Lower lobe of right lung (tissue), 2 donors: ENCODE measurements at places on chromosomes 5 and 9.

GRCh38 chr5:35575578-35575977 lies 42.1 kb upstream of the SPEF2 start:
- H3K4me1 ChIP-seq = no peaks in the 10 kb centered on the region
- H3K27me3 ChIP-seq = no peaks in the 10 kb centered on the region
- no peak overlapping the region for H3K4me3 ChIP-seq
- H3K36me3 ChIP-seq = no peaks in the 10 kb centered on the region

- H3K27ac ChIP-seq = no peak overlapping the region
- no peaks in the 10 kb centered on the region for H3K27me3 ChIP-seq
- no peak overlapping the region for H3K4me3 ChIP-seq
- no peaks in the 10 kb centered on the region for H3K36me3 ChIP-seq
- DNase-seq = no peak
These were observed 1696.0 kb upstream of the WWC1 start for GRCh38 chr5:166595274-166595951.

DNA sequence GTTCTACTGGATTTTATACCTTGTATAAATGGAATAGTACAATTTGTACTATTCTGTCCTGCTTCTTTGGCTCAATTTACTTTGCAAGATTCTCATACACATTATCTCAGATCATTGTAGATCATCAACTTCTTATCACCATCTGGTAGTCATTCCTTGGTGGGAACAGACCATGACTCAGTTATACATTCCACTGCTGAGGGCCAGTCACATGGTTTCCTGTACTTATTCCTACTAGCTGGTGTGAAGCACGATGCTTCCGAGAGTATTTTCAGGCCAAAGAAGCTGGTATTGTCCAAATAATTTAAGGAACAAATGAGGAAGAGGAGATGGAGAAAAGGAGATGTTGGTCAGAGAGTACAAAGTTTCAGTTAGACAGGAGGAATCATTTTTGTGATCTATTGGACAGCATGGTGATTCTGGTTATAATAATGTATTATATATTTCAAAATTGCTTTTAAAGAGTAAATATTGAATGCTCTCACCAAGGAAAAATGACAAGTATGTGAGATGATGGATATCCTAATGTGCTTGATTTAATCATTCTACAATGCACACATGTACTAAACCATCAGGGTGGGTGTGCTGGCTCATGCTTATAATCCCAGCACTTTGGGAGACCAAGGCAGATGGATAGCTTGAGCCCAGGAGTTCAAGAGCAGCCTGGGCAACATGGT lies 124.1 kb downstream of the SYK start:
- peaks cover 4% of the 10 kb centered on the region for H3K4me1 ChIP-seq
- H3K4me3 ChIP-seq = no peak overlapping the region
- H3K27ac ChIP-seq = no peak overlapping the region
- H3K36me3 ChIP-seq = no peaks in the 10 kb centered on the region
- H3K27me3 ChIP-seq = peaks cover 9% of the 10 kb centered on the region
- no peak for DNase-seq

- no peak for DNase-seq
- no peak overlapping the region for H3K27ac ChIP-seq
- no peaks in the 10 kb centered on the region for H3K4me1 ChIP-seq
These were observed 333.9 kb upstream of the SEMA6A start for GRCh38 chr5:116908537-116908936.

DNA sequence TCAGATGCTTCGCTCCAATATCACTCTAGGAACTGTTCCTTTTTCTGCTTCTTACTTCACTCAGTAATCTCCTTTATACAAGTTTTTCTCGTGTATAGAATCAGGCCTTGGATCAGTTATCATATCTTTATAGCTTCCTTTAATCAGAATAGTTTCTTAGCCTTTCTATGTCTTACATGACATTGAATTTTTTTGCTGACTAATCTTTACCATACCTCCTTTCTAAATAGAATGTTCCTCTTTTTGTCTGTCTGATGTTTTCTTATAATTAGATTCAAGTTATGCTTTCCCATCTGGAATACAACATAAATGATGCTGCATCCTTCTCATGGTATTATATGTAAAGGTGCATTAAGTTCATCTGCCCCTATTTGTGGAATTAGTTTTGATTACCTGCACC lies 40.2 kb upstream of the TYRP1 start:
- no peak for DNase-seq
- no peaks in the 10 kb centered on the region for H3K4me1 ChIP-seq
- no peak overlapping the region for H3K27ac ChIP-seq
- H3K27me3 ChIP-seq = no peaks in the 10 kb centered on the region
